Thoracic aorta (tissue), 2 donors: ENCODE measurements at places on chromosomes 16 and 17. TPM values are rescaled to one million over a fixed set of nuclear protein-coding genes. Genes with fewer than 3 reads are reported as not detected.

DNA sequence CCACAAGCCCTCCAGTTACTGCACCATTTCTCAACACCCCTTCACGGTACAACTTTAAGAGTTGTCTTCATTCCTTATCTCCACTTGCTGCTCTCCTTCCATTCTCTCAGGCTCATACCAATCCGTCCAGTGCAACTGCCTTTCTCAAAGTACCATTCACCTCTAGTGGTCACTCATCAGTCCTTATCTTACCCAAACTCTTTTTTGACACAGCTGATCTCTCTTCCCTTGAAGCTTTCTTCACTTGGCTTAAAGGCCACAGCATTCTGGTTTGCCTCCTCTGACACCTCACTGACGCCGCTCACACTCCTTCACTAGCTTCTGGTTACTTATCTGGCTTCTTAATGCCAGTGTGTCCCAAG, 24.9 kb downstream of the UBE2G1 start:
- no peak for DNase-seq

- DNase-seq: no peak
Measured at GRCh38 chr17:82346342-82347300, 12.4 kb upstream of the TEX19 start.

DNA sequence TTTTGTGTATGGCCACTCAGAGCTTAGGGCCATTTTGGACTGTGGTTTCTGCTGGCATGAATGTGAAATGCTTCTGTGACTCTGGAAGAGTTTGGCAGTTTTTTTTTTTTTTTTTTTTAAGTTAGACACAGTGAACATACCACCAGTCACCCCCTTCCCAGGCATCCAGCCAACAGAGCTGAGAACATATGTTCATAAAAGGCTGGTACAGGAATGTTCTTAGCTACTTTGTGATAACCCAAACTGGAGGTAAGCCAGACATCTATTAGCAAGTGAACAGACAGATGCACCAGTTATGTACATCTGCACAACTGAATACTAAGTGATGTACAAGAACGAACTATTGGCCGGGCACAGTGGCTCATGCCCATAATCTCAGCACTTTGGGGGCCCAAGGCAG, 92.7 kb downstream of the ABCC1 start:
- DNase-seq: peak; percentile 43

DNA sequence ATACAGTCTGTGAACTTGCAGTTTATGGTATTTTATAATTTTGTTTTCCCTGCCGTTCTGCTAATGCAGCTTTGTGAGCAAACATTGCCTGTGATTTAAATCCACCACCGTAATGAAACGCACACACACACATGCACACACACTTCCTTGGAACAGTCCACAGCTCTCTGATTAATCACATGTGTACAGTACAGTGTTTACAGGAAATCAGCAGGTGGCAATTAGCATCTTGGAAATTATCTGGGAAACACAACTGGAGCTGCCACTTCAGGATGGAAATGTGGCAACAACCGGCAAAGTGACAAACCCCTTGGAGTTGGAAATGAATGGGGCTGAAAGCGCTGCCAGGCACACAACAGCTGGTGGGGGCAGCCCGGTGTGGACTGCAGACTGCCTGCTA, 12.9 kb upstream of the ZKSCAN2 start:
- DNase-seq: no peak

The TP53TG3 gene
- not detected for total RNA-seq

The ASPSCR1 gene
- 41.3 TPM for total RNA-seq

The TOX3 gene
- not detected for total RNA-seq
